ENCODE measurements at places on chromosomes 16 and 17.

GRCh38 chr17:70810609-70811008, 641.3 kb downstream of the KCNJ2 start:
- no peaks in the 10 kb centered on the region for H3K27me3 ChIP-seq
- H3K4me3 ChIP-seq: no peak overlapping the region
- no peaks in the 10 kb centered on the region for H3K4me1 ChIP-seq
- no peaks in the 10 kb centered on the region for H3K36me3 ChIP-seq

DNA sequence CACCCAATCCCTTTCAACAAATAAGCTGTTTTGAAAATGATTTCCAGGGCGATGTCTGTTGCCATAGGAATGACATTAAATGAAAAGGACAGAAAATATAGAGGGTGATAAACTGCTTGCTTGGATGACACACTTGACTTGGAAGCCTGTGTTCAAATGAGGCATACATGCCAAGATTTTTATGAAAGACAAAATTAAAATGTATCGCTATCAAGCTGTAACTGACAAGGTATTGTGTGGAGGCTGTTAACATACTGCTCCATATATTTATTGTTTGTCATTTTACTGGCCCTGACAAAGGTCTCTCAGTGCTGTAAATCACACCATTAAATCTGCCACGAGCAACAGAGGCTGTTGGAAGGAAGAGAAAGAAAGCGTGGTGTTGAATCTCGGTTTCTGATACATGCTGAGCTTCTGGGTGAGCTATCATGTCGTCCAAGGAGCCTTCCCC, 456.2 kb upstream of the SALL1 start:
- H3K36me3 ChIP-seq: no peaks in the 10 kb centered on the region

GRCh38 chr16:88617268-88618031, 20.9 kb upstream of the IL17C start:
- H3K36me3 ChIP-seq: peaks cover 66% of the 10 kb centered on the region
- H3K4me3 ChIP-seq: no peak overlapping the region
- DNase-seq: no peak
- no peaks in the 10 kb centered on the region for H3K27me3 ChIP-seq
- H3K4me1 ChIP-seq: peaks cover 22% of the 10 kb centered on the region
- H3K27ac ChIP-seq: no peak overlapping the region

- H3K4me3 ChIP-seq: no peak overlapping the region
- DNase-seq: no peak
- H3K27me3 ChIP-seq: no peaks in the 10 kb centered on the region
- H3K27ac ChIP-seq: no peak overlapping the region
Measured at GRCh38 chr17:73621685-73622084, 22.6 kb downstream of the SDK2 start.

DNA sequence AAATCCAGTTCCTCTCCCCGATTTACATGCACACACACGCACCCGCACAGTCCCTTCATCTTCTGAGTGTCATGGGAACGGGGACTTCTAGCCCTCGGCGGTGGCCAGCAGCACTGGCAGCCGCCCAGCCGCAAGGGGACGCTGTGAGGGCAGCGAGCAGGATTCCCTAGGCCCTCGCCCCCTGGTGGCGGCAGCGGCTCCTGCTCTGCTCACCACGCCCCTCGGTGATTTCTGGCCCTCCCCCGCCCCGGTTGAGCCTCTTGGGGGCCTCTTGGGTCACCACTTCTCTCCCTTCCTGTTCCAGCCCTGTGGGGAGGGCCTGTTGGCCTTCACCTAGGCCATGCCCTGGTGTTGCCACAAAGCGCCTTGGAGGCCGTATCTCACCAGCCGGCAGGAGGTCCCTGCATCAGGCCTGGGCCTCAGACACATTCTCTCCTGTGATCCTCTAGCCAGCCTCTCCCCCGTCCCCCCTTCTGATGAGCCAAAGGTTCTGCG, 75.2 kb upstream of the KSR1 start:
- no peak overlapping the region for H3K4me3 ChIP-seq
- no peak overlapping the region for H3K27ac ChIP-seq
- DNase-seq: no peak
- peaks cover 42% of the 10 kb centered on the region for H3K4me1 ChIP-seq
- no peaks in the 10 kb centered on the region for H3K27me3 ChIP-seq

DNA sequence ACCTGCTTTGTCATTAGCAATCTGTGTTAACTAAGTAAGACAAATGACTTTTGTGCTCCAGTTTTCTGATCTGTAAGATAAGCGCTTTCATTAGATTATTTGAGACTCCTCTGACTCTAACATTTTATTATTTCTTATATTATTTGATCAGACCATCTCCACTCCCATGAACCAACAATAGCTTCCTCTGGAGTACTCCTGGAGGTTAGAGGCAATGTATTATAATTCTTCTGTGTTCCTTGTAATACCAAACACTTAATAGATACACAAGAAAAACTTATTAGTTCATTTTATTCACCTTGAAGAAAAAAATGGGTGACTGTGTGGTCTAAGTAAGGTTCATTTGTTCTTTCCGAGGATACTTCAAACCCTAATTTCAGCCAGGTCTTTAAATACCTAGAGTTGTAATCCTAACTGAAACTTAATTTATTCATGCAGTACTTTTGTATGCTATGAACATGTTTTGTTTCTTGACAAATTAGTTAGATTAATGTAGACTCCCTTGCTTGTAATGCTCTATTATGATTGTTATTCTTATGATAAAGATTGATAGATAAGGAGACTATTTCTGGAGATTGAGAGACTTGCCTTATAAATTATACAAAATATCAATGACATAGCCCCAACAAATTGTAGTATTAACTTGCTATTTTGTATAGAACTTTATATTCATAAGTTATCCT, 53.9 kb downstream of the NQO1 start:
- no peak overlapping the region for H3K4me3 ChIP-seq
- H3K36me3 ChIP-seq: peaks cover 13% of the 10 kb centered on the region
- H3K4me1 ChIP-seq: no peaks in the 10 kb centered on the region
- no peak overlapping the region for H3K27ac ChIP-seq
- no peak for DNase-seq

DNA sequence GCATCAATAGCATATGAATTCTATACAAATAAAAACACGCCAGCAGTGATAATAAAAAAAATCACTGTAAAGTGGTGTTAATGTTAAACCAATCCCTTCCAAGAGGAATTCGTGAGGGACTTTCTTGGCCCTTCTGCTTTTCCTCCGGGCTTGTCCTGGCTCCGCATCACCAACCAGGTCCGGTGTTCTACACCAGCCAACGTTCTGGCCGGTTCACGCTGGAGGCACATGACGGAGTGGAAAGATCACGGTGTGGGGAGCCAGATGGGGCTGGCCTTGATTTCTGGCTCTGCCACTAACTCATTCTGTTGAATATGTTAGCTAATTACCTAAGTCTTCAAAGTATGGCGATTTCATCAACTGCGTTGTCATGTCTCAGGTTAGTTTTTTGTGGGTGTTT, 1.4 kb upstream of the KRTAP29-1 start:
- no peak overlapping the region for H3K4me3 ChIP-seq
- peaks cover 17% of the 10 kb centered on the region for H3K4me1 ChIP-seq
- H3K36me3 ChIP-seq: no peaks in the 10 kb centered on the region
- no peaks in the 10 kb centered on the region for H3K27me3 ChIP-seq
- no peak overlapping the region for H3K27ac ChIP-seq

DNA sequence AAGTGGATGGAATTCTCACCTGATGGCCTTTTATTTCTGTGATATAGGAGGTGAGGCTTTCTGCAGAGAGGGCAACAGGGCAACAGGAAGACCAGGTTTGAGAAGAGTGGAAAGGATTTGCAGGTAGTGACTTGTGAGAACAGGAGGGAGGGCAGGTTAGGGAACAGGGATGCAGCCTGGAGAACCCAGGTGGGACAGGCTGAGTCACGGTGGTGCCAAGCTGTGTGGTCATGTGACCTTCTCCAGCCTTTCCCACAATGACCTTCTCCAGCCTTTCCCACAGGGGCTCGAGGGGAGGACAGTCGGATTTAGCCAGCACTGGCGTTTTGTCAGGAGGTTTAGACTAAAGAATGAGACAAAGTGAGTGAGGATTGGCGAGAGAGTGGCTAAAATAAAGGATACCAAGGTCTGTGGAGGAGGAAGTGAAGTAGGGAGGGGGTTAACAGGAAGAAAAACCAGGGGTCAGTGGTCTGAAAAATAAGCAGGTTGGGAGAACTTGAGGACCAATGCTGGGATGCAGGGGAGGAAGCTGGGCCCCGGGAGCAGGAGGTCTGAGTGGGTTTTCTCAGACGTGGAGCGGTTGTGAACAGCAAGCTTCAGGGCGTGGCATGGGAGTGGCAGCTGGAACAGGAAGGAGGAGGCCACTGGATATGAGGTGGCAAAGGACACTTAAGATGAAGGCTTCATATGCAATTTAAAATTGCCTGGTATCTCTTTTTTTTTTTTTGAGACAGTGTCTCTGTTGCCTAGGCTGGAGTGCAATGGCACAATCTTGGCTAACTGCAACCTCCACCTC, 37.7 kb downstream of the DNAH2 start:
- H3K4me3 ChIP-seq: no peak overlapping the region
- no peak for DNase-seq
- no peaks in the 10 kb centered on the region for H3K4me1 ChIP-seq
- no peak overlapping the region for H3K27ac ChIP-seq

- no peak overlapping the region for H3K4me3 ChIP-seq
- peaks cover 21% of the 10 kb centered on the region for H3K4me1 ChIP-seq
- H3K36me3 ChIP-seq: peaks cover 23% of the 10 kb centered on the region
- no peak for DNase-seq
- H3K27ac ChIP-seq: no peak overlapping the region
Measured at GRCh38 chr17:74354123-74354522, 7.5 kb downstream of the BTBD17 start.

GRCh38 chr17:78272181-78272913, 40.9 kb downstream of the TMEM235 start:
- H3K36me3 ChIP-seq: no peaks in the 10 kb centered on the region
- peaks cover 26% of the 10 kb centered on the region for H3K4me1 ChIP-seq
- peak; percentile 41 for DNase-seq
- no peak overlapping the region for H3K27ac ChIP-seq
- no peak overlapping the region for H3K4me3 ChIP-seq
- peaks cover 20% of the 10 kb centered on the region for H3K27me3 ChIP-seq

GRCh38 chr16:11139326-11140097, 116.5 kb downstream of the SOCS1 start:
- no peak overlapping the region for H3K27ac ChIP-seq
- DNase-seq: peak; percentile 80
- H3K36me3 ChIP-seq: peaks cover 16% of the 10 kb centered on the region

GRCh38 chr17:35073183-35073790, 9.8 kb upstream of the RFFL start:
- H3K4me3 ChIP-seq: no peak overlapping the region
- H3K4me1 ChIP-seq: peaks cover 8% of the 10 kb centered on the region
- no peaks in the 10 kb centered on the region for H3K27me3 ChIP-seq
- DNase-seq: no peak

GRCh38 chr17:80890921-80891396, 100.7 kb upstream of the CHMP6 start:
- no peaks in the 10 kb centered on the region for H3K27me3 ChIP-seq
- H3K4me1 ChIP-seq: peaks cover 8% of the 10 kb centered on the region
- H3K4me3 ChIP-seq: no peak overlapping the region
- peak overlapping the region; percentile 16 for H3K27ac ChIP-seq
- peaks cover 90% of the 10 kb centered on the region for H3K36me3 ChIP-seq

GRCh38 chr16:66373667-66374066, 7.2 kb downstream of the CDH5 start:
- no peak overlapping the region for H3K4me3 ChIP-seq
- H3K27ac ChIP-seq: no peak overlapping the region
- DNase-seq: no peak
- no peaks in the 10 kb centered on the region for H3K36me3 ChIP-seq
- H3K27me3 ChIP-seq: no peaks in the 10 kb centered on the region

DNA sequence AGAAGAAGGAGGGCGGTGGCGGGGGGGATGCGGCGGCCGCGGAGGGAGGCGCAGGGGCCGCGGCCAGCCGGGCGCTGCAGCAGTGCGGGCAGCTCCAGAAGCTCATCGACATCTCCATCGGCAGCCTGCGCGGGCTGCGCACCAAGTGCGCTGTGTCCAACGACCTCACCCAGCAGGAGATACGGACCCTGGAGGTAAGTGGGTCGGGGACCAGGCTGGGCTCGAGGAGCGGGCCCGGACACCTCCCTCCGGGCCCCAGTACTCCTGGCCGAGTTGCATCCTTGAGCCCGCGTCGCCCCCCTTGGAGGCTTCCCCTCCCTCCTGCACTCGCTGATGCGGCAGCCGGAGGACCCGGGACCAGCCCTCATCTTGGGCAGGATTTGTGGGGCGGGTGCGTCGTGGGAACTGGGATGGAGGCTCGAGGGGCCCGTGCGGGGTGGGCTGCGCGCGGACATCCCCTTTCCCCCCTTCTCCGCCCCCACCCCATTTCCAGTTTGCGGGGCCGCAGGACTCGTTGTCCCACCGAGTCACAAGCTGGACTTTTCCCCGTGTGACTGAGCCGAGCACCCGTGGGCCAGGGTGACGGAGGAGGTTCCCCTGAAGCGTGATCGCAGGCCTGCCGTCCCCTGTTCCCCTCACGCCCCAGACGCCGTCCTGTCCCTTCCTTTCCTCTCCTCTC, 572 bp downstream of the KSR1 start:
- peaks cover 6% of the 10 kb centered on the region for H3K36me3 ChIP-seq
- H3K4me3 ChIP-seq: peak overlapping the region; percentile 49
- no peaks in the 10 kb centered on the region for H3K27me3 ChIP-seq
- H3K4me1 ChIP-seq: peaks cover 47% of the 10 kb centered on the region
- peak overlapping the region; percentile 57 for H3K27ac ChIP-seq

DNA sequence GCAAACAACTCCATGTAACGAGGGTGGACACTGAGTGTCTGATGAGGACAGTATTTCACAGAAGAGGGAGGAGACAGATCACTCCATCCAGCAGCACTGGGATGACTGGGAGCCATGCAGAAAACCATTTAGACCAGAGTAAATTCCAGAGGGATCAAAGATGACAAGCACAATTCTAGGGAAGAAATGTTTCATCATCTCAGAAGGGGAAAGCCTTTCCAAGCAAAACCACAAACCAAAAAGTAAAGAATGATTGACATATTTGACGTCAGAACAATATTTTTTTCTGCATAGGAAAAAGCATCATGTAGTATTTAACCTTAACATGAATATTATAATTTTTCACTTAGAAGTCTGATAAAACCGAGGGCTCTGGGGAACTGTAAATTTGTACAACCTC, 4.8 kb downstream of the DNASE1 start:
- DNase-seq: no peak
- H3K27ac ChIP-seq: no peak overlapping the region
- no peak overlapping the region for H3K4me3 ChIP-seq
- H3K36me3 ChIP-seq: peaks cover 89% of the 10 kb centered on the region
- no peaks in the 10 kb centered on the region for H3K4me1 ChIP-seq

- no peaks in the 10 kb centered on the region for H3K27me3 ChIP-seq
- H3K4me1 ChIP-seq: peaks cover 8% of the 10 kb centered on the region
- DNase-seq: no peak
- no peaks in the 10 kb centered on the region for H3K36me3 ChIP-seq
- H3K4me3 ChIP-seq: no peak overlapping the region
Measured at GRCh38 chr17:33284022-33284421, 9.1 kb downstream of the ASIC2 start.

- no peaks in the 10 kb centered on the region for H3K36me3 ChIP-seq
- peak; percentile 53 for DNase-seq
- peaks cover 35% of the 10 kb centered on the region for H3K4me1 ChIP-seq
- no peaks in the 10 kb centered on the region for H3K27me3 ChIP-seq
- H3K27ac ChIP-seq: no peak overlapping the region
Measured at GRCh38 chr16:49586466-49587450, 213.2 kb downstream of the C16orf78 start.

- peaks cover 24% of the 10 kb centered on the region for H3K27me3 ChIP-seq
- peaks cover 13% of the 10 kb centered on the region for H3K4me1 ChIP-seq
- H3K27ac ChIP-seq: no peak overlapping the region
- no peak overlapping the region for H3K4me3 ChIP-seq
- no peaks in the 10 kb centered on the region for H3K36me3 ChIP-seq
Measured at GRCh38 chr17:8324132-8324531, 14.1 kb downstream of the ARHGEF15 start.

All from spinal cord (tissue), 10 donors.